Activated CD8-positive, alpha-beta T cell treated with anti-CD3 and anti-CD28 coated beads, Interleukin-2, amount 10 ng/mL, durations not matched to agents 7 days and 5 days (primary cell): ENCODE measurements at places on chromosomes 4 and X. TPM values are rescaled to one million over a fixed set of nuclear protein-coding genes. Genes with fewer than 3 reads are reported as not detected.

DNA sequence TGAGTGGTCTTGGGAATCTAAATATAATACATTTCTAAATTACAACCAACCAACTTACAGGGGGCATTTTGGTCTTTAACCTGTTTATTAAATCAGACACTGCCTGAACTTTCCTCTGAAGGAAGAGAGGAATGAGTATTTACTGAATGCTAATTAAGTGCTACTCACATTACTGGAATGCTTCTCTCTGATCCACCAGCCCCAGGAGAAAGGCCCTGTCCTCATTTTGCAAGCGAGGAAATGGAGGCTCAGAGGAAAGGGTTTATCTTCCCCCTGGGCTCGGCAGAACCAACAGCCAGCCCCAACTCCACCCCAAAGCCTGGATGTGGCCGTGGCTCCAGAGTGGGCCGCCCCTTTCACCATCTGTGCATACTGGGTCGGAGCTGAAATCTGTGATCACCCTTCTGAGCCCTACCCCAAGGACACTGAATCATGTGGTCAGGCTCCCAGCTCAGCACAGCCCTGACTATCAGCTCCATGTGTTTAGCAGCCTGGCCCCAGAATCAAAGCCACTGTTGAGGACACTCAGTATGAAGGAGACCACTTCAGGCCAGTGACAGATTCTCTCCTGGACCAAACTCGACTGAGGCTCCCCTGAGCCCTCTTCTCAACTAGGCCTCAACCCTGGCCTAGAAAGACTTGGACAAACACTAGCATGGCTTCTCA lies 56.7 kb upstream of the ENPP6 start:
- H3K27ac ChIP-seq, result no peak overlapping the region
- peaks cover 13% of the 10 kb centered on the region for H3K4me1 ChIP-seq
- DNase-seq, result no peak
- no peak overlapping the region for H3K4me3 ChIP-seq

NHS gene
- total RNA-seq, result 1.7 TPM

NPY2R gene
- total RNA-seq, result not detected

TMEM35A gene
- total RNA-seq, result not detected

- H3K27ac ChIP-seq, result peak overlapping the region; percentile 92
- peak; percentile 20 for DNase-seq
- H3K27me3 ChIP-seq, result no peaks in the 10 kb centered on the region
- peaks cover 29% of the 10 kb centered on the region for H3K4me1 ChIP-seq
These were observed 118.8 kb upstream of the AFF2 start for GRCh38 chrX:148381603-148382002.

- H3K4me1 ChIP-seq, result no peaks in the 10 kb centered on the region
- DNase-seq, result no peak
- H3K27ac ChIP-seq, result no peak overlapping the region
- H3K27me3 ChIP-seq, result no peaks in the 10 kb centered on the region
These were observed 28.9 kb upstream of the PRPS1 start for GRCh38 chrX:107599450-107599861.

DNA sequence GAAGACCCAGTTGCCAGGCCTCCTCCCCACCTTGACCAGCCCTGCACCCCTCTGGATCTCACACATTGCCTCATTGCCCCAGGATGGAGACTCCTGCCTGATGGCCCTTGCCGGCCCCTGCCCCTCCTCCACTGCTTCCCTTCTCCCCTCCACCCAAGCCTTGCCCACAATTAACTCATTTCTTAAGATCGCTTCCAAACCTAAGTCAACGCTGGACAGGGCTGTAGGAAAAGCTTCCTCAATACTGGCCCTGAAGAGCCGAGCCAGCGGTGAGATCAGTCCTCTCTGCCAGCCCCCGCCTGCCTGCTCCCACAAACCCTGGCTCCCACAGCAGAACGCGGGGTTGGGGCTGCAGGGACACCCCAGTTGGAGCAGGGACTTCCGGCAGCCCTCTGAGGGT lies 7.5 kb upstream of the HAUS7 start:
- H3K4me3 ChIP-seq, result no peak overlapping the region
- no peak for DNase-seq
- no peaks in the 10 kb centered on the region for H3K36me3 ChIP-seq
- H3K27ac ChIP-seq, result no peak overlapping the region

SLC4A4 gene
- 4.6 TPM for total RNA-seq

GRCh38 chr4:46254788-46255187 lies 130.9 kb upstream of the GABRG1 start:
- no peak overlapping the region for H3K27ac ChIP-seq
- H3K4me1 ChIP-seq, result no peaks in the 10 kb centered on the region
- H3K36me3 ChIP-seq, result no peaks in the 10 kb centered on the region
- DNase-seq, result no peak

GRCh38 chrX:107700317-107700774 lies 72.0 kb downstream of the PRPS1 start:
- no peaks in the 10 kb centered on the region for H3K27me3 ChIP-seq
- H3K36me3 ChIP-seq, result no peaks in the 10 kb centered on the region
- H3K4me3 ChIP-seq, result no peak overlapping the region
- DNase-seq, result no peak
- no peak overlapping the region for H3K27ac ChIP-seq
- peaks cover 12% of the 10 kb centered on the region for H3K4me1 ChIP-seq
